Stimulated activated CD8-positive, alpha-beta memory T cell treated with anti-CD3 and anti-CD28 coated beads, Interleukin-7, amount 100 ng/mL, for 48 hours (primary cell): ENCODE measurements at places on chromosomes 12 and 14.

GRCh38 chr12:54417712-54418440, 1.2 kb downstream of the ITGA5 start:
- no peak for DNase-seq

DNA sequence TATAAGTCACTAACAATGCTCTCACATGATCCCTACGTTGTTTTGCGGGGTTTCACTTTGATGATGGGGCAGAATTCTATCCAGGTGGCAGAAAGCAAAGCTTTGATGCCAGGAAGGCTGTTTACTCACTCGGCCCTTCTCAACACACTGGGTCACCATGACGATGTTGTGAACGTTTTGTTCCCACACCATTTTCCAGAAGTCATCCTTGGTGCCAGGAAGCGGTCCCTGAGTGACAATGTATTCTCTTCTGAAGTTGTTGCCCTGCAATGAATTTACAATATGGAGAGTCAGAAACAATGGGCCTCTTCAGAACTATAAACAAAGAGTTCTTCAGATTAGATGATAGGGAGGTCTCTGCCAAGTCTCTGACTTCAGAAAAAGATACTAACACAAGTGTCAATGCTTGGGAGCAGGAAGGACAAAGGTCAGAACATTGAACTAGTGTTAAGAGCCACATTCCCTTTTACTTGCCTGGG, 101.3 kb downstream of the PTPRB start:
- DNase-seq: no peak

- DNase-seq: no peak
Measured at GRCh38 chr12:27229367-27229766, 14.7 kb upstream of the STK38L start.

GRCh38 chr12:129791396-129791795, 112.4 kb downstream of the TMEM132D start:
- no peak for DNase-seq
